ENCODE measurements at places on chromosomes 12 and 14. TPM values are rescaled to one million over a fixed set of nuclear protein-coding genes. Genes with fewer than 3 reads are reported as not detected.

- no peak for DNase-seq
- no peaks in the 10 kb centered on the region for H3K36me3 ChIP-seq
- H3K27me3 ChIP-seq = no peaks in the 10 kb centered on the region
- no peak overlapping the region for H3K4me3 ChIP-seq
- H3K27ac ChIP-seq = no peak overlapping the region
These were observed 25.5 kb upstream of the FBXO34 start for GRCh38 chr14:55245657-55246268.

- H3K4me1 ChIP-seq = peaks cover 46% of the 10 kb centered on the region
- no peak overlapping the region for H3K4me3 ChIP-seq
- DNase-seq = no peak
These were observed 105.1 kb downstream of the SCARB1 start for GRCh38 chr12:124758266-124759220.

GRCh38 chr12:54059668-54060067 is 6.0 kb downstream of the HOXC4 start:
- no peaks in the 10 kb centered on the region for H3K4me1 ChIP-seq
- H3K4me3 ChIP-seq = no peak overlapping the region
- no peaks in the 10 kb centered on the region for H3K36me3 ChIP-seq
- DNase-seq = no peak
- H3K27me3 ChIP-seq = no peaks in the 10 kb centered on the region
- H3K27ac ChIP-seq = no peak overlapping the region

The ACSS3 gene
- total RNA-seq = 11.6 TPM

All from ascending aorta (tissue), 2 donors.